ENCODE measurements at places on chromosomes 5 and 9.
A peak's percentile ranks its signal among the peaks of the same experiment; 100 is the strongest.

DNA sequence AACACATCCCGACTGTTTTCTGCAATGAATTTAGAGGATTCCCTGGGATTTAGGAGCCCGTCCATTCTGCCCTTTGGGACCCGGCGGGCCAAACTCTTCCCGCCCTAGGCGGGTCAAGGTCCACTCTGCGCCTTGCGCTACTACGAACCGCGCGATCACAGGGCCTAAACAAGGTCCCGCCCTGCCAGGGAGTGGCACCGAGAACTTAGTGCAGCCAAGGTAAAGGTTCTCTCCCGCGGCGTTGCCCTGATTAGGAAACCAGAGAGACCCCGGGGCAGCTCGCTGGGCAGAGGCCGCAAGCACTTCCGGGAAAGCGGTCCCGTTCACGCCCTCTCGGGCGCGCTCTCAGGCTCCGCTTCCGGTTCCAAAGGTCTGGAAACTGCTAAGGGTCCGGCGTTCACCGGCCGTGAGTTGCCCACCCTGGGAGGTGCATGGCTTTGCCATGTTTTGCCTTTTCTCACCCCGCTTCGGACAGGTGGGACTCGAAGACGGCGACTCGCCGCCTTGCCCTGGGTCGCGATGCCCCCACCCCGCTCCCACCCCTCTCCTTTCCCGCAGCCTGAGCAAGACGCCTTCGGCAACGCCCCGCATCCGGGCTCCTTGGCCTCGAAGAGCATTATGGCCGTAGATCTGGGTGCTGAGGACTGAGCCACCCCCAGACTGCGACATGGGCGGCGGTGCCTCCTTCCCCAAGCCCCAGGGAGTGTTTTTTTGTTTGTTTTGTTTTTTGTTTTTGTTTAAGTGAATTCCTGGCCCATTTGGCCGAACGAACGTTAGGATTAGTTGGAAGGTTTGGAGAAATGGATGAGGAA lies 23.4 kb downstream of the HNRNPK start:
- ATAC-seq = peak; percentile 82

GRCh38 chr5:113776832-113777525 lies 263.5 kb downstream of the YTHDC2 start:
- no peak for ATAC-seq

DNA sequence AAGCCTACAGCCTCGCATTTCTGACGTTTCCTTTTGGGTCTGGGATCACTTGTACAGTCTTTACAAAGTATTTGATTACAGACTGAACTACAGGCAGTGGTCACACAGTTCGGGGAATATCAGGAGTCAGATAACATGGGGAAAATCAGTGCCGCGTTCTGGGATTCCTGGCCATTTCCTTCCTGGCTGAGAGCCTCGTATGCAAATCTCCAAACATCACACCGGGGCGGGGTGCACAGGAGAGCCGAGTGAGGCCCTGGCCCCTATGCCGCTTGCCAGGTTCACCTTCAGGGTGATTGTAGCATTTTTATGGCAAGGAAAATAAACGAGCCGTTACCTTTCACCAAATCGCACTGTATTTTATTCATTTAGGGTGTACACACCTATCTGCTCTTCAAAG lies 29.6 kb upstream of the SLC9A3 start:
- no peak for ATAC-seq

DNA sequence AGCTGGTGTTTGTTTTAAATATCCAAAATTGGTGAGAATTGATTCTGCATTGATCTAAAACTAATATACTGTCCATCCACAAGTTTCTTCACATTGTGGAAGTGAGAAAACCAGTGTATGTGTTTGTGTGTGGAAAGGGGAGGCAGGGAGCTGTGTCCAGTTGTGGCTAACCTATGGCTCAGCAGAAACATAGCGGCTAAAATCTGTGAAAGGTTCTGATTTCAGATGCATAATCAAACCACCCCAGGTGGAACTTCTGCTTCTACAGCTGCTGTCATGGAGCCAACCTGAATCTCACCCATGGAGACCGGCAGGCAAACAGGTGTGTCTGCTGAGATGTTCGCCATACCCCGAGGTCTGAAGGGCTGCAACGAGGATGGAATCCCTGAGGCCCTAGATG lies at the start of gene TAF11L14:
Gene TAF11L14, plus strand, starts transcription at position 301 of the 400 bp plus-strand sequence.
- no peak for ATAC-seq

GRCh38 chr5:130111746-130112145 lies 207.5 kb downstream of the CHSY3 start:
- no peak for ATAC-seq

DNA sequence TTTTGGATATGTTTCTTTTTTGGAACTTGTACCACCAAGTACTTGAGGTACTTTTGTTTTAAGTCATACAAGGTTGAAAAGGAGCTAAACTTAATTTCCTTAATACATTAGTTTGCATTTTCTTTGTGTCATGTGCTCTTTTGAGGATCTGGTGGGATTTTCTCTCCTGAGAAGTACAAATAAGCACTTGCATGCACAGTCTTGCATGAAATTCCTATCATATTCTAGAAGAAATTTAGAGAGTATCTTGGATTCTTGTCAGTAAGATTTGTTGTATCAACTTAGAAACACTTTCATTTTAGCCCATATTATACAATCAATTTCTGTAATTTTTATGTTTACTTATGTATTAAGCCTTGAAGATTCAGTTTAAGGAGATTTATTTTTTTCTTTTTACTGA lies 64.9 kb downstream of the CCNH start:
- ATAC-seq = no peak

- ATAC-seq = no peak
Measured at GRCh38 chr5:88322785-88323184, 54.1 kb upstream of the TMEM161B start.

GRCh38 chr9:117188394-117188793 lies 226.5 kb downstream of the ASTN2 start:
- no peak for ATAC-seq

DNA sequence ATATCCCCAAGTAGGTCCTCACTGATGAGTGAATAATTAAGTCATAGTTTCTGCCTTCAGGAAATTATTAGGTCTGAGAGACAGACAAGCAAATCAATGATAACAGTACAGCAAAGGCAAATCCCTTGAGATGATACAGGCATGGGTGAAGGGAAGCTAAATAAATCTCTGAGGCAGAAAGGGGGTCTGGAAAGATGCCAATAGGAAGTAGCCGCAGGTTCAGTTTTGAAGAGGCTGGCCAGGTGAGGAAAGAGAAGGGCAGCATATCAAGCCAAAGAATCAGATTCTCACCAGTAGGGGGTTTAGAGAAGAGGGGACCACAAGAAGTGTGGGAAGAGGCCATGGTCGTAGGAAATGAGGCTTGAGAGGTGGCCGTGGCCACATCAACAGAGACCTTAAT lies 85.8 kb downstream of the KIAA1958 start:
- ATAC-seq = no peak

DNA sequence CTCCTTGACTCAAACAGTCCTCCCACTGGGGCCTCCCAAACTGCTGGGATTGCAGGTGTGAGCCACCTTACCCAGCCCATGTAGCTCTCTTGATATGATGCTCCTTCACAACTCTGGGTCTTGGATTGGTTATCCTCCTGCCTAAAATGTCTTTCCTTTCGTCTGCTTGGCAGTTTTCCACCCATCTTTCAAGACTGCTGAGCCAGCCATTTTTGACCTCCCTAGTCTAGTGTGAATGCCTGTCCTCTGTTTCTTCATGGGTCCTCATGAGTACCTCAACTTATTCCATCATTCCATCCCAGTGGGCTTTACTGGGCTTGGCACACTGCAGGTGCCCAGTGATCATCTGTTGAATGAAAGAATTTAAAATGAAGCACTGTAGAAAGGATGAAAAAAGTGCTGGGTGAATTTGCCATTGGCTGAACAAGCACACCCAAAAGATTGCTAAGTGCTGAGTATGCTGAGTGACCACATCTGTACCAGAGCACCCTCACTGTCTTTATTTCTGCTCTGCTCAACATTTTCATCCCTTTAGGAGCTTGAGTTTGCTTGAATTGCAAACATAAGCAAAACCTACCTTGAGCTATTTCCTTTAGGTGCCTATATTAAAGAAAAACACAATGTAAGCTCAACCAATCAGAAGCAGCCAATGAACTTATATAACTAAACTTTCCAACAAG lies 84.8 kb upstream of the FAM169A start:
- ATAC-seq = no peak

DNA sequence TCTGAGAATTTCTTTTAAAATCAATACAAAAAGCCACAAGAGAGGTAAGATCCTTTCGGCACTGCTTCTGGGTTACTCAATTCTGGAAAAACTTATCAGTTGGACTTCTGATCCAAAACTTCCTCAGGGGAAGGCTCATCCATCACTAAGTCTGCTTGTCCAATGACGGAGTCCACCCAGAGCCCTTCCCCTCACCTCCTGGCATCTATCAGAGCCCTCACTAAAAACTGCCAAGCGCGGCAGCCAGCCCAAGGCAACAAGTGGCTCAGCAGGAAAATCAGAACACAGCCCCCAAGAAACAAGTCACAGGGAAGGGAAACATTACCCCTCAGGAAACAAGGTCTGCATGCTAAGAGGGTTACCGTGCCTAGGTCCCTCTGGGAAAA lies 869 bp upstream of the ESM1 start:
- ATAC-seq = no peak

- no peak for ATAC-seq
Measured at GRCh38 chr5:114411380-114411931, 49.6 kb downstream of the KCNN2 start.

GRCh38 chr5:125463466-125464092 lies 717.1 kb upstream of the ZNF608 start:
- no peak for ATAC-seq

DNA sequence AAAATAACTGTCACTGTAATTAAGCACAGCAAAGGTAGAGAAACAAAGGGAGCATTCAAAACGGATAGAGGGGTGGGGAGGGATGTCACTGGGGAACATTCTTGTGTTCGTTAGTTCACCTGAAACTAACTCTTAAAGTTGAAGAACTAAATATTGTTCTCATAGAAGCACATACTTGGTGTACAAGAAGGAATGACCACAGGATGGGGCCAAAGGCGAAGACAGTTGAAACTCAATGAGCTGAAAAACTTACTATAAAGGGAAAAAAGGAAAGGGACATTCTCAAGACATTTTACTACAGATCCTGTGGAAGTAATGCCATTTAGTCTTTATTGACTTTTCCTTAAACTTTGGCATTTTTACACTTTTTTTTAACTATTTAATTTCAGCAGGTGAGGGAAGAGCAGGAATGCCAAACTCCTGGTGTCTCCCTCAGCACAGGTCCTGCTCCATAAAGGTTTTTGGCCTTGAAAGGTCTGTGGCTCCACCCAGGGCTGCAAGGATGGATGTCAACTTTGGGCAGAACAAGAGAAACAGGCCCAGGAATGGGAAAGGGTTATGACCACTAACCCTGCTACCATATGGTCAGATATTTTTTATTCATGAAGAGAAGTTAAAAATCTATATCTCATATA lies 197.6 kb upstream of the RASA1 start:
- no peak for ATAC-seq

GRCh38 chr5:36173426-36173825 lies 21.5 kb downstream of the SKP2 start:
- ATAC-seq = no peak

DNA sequence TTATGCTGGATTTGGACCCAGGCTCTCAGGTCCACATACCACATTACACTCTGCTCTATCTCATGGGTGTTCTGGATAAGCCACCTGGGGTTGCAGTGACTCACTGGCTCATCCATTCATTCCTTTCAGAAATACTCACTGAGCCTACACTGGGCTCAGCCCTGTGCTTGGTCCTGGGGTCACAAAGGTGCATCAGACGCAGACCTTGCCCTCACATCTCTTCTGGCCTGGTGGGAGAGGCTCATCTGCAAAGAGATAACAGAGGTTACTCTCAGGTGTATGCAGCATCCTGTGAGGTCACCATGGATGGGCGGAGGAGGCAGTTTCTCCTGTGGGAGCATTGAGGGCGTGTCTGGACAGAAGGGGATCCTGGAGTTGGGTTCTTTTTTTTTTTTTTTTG lies 12.1 kb downstream of the CDHR2 start:
- ATAC-seq = no peak

DNA sequence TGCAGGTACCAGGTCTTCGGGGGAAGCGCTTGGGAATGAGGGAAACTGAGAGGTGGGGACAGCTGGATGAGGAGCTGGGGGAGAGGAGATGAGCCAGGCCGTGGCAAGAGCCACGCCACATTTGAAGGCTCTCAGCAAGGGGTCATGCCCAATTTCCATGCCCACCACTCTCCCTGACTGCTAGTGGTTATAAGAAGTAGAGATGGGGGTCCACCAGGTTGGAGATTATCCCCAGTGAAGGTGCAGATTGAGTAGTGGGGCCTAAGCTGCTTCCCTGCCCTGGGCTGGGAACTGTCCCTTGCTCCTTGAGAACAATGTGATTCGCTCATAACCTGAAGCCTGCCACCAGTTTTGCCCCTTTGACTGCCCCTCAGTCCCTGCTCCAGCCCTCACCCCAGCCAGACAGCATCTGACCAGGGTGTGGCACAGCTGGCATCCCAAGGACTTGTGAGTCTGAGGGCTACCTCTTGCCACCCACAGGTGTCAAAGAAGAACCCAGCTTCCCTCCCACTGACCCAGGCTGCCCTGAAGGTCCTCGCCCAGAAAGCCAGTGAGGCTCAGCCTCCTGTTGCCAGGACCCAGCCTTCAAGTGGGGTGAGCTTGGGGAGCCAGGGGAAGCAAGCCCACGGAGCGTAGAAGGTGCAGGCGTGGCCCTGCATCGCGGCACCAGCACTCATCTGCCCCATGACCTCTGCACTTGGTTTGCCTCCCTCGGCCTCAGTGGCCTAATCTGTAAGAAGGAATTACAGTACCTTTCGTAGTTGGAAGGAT lies 21.5 kb downstream of the CD74 start:
- ATAC-seq = no peak

Data from activated CD4-positive, CD25-positive, alpha-beta regulatory T cell treated with anti-CD3 and anti-CD28 coated beads, Interleukin-2, amount 50 U/mL, for 24 hours (primary cell).